ENCODE measurements at places on chromosomes 13 and 19.

GRCh38 chr19:6442087-6442688 lies 8.6 kb upstream of the SLC25A41 start:
- no peak for DNase-seq

DNA sequence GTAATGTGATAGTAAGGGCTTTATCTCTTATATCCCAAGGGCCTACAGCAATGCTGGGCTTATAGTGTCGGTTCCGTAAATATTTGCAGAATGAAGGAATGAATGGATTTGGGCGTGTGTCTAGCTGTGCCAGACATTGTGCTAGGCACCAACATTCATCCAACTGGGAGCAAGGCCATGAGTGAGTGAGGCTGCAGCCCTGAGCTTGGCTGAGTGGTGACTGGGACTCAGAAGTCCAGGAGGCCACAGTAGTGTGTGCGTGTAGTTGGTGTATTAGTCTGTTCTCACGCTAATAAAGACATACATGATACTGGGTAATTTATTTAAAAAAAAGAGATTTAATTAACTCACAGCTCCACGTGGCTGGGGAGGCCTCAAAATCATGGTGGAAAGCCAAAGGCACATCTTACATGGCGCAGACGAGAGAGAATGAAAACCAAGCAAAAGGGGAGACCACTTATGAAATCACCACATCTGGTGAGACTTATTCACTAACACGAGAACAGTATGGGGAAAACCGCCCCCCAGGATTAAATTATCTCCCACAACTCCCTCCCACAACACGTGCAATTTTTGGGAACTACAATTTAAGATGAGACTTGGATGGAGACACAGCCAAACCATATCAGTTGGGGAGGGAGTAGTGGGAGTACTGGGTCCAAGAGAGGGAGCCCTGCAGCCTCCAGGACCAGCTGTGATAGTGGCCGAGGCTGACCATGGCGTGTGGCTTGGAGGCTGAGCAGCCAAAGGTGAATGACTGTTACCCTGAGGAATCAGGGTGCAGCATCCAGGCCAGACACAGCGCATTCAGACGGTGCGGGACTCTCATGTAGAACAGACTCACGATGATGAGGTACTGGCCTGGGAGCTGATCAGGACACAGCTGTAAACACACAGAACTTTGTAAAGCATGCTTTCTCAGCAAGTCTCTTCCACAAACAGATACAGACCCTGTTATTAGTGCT lies 104.6 kb downstream of the TEX26 start:
- DNase-seq = no peak

GRCh38 chr19:49058562-49058961 lies 1.0 kb upstream of the CGB7 start:
- peak; percentile 6 for DNase-seq

DNA sequence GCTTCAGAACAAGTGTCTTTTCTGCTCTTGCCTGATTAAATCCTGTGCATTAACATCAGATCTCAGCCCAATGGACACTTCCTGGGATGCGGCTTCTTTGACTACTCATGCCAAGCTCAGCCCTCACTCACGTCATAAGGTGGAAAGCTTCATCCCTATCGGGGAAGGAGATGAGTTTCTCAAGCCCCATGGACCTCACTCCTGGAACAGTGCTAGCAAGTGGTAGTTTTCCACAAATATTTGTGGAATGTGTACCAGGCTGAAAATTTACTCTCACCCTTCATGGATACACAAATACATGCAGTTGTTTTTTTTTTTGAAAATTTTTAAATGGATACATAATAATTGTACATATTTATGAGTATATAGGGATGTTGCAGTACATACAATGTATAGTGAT lies 34.6 kb upstream of the FARP1 start:
- no peak for DNase-seq

DNA sequence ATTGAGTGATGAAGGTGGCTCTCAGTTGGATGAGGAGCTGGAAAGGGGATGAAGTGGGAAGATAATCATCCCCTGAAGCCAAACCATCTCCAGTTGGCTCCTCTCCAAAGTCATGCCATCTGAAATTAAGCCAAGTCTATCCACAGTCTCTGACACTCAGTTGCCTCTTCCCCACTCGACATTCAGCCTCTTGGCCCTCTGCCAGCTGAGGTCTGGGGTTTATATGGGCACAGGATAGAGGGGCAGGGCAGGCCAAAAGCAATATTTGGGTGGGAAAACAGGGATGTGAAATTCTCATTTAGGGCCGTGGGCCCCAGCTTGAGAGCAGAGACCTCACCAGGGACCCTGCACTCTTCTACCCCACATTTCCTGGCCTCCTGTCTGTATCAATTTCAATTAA lies 85.9 kb downstream of the SLITRK1 start:
- DNase-seq = peak; percentile 8

- DNase-seq = no peak
Observed at GRCh38 chr19:15330801-15331418, 1.4 kb downstream of the BRD4 start.

DNA sequence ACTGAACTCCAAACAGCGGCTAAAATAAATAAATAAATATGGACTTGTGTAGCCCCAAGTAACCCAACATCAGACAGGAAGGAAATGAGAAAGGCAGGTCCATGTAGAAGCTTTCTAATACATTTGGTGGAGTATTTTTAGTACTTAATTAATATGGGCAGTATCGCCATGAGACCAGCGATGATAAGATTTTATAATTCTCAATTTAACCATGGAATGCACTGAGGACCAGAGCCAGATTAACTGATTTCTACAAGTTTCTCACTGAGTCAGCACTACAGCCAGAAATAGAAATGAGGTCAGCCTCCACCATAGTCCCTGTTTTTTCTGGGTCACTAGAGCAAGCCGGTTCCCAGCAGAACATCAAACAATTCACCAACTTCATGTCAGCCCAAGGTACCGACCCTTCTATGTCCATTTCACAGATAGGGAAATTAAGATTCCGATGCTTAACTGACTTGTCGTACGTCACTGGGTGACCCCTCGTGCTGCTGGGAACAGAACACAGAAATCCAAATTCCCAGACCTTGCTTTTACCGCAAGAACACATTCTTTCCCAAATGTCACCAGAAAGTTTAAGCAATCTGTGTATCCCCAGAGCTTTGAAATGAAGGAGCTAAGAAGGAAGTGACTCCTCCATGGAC lies 90.4 kb downstream of the COL4A1 start:
- DNase-seq = no peak

- DNase-seq = no peak
Observed at GRCh38 chr19:50315773-50316448, 13.3 kb downstream of the KCNC3 start.

DNA sequence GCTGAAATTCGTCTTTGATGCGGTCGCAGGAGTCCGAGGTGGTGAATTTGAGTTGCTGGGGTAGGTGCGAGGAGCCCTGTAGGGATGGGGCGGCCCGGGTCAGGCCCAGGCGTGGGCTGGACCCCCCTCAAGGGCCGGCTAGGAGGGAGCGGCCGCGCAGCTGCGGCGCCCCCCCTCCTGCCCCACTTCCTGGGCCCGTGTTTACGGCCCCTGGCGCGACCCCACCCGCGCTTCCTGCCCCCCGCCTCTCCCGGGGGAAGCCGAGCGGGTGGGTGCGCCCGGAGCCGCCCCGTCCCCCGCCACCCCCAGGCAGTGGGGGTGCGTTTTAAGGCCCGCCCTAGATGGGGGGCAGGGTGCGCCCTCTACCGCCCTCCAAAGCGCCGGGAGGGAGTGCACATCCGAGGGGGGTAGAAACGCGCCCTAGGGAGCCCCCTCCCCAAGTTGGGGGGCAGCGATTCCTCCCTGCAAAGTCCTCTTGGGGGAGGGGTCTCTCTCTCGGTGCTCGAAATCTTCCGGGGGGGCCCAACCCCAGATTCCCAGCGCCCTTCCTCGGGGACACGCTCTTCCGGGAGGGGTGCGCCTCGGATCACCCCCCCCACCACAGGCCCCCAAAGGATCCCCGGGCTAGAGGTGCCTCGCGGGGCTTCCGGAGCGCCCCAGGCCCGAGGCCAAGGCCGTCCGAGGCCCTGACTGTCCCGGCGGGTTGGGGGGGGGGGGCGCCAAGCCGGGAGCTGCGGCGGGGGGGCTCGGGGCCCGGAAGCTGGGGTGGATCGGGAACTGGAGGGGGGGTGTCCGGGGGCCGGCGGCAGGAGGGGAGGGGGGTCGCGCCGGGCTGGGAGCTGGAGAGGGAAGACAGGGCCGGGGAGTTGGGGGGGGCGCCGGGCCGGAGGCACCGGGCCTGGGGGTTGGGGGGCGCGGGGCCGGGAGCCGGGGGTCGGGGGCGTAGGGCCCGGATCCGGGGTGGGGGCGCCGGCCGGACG lies 823 bp downstream of the TLE5 start:
- peak; percentile 64 for DNase-seq

DNA sequence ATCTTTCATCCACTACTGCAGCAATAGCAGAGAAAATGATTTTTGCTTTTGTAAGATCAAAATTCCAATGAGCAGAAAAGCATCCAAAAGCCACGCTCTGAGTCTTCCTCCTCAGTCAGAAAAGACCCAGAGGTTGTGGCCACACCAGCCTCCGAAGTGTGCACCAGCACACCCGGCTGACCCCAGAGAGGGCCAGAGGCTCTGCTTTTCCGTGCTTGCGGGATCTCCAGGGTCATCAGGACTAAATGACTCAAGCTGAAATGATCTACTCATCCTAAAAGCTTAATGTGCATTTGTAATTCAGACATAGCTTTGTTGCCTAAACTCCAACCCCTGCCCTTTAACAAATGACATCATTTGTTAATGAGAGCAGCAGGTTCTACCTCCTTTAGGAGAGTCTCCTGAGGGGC lies 16.5 kb downstream of the RXFP2 start:
- DNase-seq = no peak

DNA sequence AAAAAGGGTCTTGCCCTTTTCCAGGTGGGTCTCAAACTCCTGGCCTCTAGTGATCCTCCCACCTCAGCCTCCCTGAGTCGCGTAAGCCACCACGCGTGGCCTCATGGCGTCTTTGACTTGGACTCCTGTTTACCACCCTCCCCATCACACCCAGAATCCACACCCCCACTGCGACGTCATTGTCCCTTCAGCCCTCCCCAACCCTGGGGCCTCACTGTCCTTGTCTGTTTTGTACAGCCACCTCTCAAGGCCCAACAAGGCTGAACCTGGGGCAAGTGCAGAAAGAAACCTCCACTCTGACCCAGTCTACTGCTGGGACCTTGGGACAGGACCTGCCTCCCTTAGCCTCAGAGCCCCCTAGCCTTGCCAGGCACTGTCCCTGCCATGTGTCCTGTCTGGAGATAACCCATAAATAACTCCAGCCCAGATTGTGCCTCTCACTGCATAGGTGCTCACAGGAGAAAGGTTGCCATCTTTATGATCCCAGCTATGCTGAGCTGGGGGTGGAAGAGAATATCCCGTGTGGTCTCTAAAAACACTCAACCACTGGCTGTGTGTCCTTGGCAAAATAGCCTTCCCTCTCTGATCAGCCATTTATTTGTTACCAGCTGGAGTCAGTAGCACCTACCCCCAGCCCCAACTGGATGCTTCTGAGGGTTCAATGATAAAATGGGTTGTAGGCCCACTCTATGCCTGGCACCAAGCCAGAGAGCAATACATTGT lies 1.8 kb upstream of the IFI30 start:
- no peak for DNase-seq

DNA sequence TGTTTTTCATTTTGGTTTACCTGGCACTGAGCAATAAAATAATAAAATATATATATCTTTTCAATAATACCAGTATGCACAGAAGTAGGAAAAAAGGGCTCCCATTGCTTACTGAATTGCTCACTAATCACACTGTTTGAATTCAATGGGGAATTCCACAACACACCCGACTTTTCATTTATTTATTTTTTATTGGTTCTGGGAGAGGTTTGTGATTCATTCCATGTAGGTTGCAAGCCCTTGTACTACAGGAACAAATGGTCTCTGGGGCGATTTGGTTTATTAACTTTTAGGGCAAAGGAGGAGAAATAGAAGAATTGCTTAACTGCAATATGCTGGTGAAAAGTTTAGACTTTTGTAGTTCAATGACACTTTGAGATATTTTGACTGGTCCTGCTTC lies 207.4 kb downstream of the DCT start:
- DNase-seq = no peak

GRCh38 chr19:33055718-33056117 lies 9.0 kb downstream of the RHPN2 start:
- no peak for DNase-seq

DNA sequence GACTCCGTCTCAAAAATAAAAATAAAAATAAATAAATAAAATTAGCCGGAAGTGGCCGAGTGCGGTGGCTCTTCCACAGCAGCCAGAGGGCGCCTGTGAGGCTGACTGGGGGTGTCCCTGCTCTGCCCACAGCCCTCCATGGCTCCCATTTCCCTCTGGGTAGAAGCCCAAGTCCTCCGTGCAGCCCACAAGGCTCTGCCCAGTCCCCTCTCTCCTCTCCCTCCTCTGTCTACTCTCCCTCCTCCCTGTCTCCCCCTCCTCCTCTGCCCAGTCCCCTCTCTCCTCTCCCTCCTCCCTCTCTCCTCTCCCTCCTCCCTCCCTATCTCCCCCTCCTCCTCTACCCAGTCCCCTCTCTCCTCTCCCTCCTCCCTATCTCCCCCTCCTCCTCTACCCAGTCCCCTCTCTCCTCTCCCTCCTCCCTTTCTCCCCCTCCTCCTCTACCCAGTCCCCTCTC lies 20.4 kb downstream of the MISP start:
- DNase-seq = peak; percentile 38

DNA sequence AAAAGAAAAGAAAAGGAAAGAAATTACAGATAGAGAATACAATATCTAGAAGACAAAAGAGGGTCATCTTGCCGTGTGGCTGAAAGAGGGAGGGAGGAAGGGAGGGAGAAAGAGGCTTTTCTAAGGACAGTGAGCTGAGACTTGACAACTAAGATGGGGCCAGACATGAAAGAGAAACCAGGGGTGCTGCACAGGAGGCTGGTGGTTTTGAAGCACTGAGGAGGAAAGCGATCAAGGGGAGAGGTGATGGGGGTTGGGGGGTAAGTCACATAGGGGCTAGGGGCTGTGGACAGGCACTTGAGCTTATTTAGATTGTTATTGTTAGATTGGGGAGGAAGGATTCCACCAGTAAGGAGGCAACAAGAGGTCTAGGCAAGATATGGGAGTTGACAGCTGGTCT lies 17.3 kb downstream of the PNPLA6 start:
- no peak for DNase-seq

- DNase-seq = no peak
Observed at GRCh38 chr13:90750021-90750420, 597.5 kb upstream of the MIR17HG start.

GRCh38 chr19:29537601-29538000 lies 11.8 kb downstream of the VSTM2B start:
- no peak for DNase-seq

DNA sequence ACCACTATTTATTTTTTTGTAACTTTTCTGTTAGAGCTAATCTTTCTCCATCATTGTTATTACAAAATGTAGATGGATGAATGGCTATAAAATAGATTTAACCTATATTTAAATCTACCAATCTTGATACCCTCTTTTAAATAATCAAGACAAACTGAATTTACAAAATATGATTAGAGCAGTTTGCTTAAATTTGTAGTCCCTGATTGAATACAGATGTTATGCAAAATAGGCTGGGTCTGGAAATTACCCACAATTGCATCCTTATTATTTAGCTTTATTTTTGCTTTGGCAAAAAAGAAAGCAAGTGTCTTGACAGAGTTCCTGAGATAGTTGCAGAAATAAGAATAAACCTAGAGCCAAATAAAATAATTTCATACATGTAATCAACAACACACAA lies 352.8 kb downstream of the KLF12 start:
- DNase-seq = no peak

Measured in COR-L47 (cell line).